ENCODE measurements at places on chromosomes 4 and X.

GRCh38 chr4:48858130-48858529, 27.2 kb downstream of the OCIAD1 start:
- DNase-seq: no peak

- DNase-seq: no peak
Observed at GRCh38 chrX:72201836-72202536, 20.4 kb downstream of the PIN4 start.

GRCh38 chr4:159500861-159501260, 398.0 kb downstream of the RAPGEF2 start:
- no peak for DNase-seq

- DNase-seq: no peak
Observed at GRCh38 chr4:39097290-39097689, 35.3 kb downstream of the KLHL5 start.

DNA sequence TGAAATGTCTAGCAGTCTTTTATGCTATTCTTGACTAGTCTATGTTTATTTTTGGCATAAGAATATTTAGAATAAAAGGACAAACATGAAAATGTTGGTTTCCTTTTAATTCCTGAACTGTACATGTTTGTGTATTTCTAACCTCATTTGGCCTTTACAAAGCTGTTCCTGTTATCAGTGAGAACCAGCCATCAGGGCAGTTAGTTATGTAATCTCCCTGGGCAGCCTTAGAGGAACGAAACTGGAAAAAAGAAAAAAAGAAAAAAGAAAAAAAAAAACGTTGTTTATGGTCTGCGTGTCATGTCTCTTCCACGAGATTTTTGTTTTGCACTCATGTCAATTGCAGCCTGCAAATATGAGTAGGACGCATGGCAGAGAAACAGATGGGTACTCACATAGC, 193.7 kb downstream of the MAGEB5 start:
- DNase-seq: no peak

GRCh38 chrX:79036157-79036880, 91.1 kb downstream of the P2RY10 start:
- DNase-seq: no peak

GRCh38 chrX:140480765-140481164, 24.1 kb downstream of the SOX3 start:
- DNase-seq: no peak

DNA sequence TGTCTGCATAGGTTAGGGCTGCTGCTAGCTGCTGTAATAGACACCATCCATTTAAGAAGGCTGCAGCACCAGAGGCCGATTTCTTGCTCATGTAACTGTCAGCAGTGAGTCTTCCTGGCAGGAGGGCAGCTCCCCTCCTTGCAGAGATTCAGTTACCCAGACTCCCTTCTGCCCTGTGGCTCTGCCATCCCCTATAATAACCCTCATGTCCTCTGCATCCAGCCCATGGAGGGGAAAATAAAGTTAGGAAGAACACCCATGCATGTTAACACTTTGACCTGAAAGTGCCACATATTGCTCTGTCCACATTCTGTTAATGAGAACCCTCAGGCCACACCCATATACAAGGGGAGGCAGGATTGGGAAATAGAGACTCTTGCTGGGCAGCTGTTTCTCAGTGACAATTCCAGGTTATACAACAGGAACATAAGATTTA, 5.4 kb downstream of the STBD1 start:
- no peak for DNase-seq

DNA sequence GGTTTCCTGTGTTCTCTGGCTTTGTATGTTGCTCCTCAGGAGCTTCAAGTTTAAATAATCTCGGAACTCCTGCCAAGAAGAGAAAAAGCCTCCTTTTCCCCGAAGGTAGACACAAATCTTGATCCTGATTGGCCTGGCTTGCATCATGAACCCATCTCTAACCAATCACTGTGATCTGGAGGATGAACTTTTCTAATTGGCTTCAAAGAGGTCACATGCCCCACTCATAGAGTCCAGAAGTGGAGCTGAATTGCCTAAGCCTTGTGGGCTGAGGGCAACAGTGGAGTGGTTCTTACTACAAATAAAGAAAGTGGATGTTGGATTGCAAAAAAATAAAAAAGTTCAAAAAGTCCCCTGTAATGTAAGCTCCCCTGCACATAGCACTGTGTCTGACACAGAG, 245.9 kb downstream of the MID1IP1 start:
- no peak for DNase-seq

Data from cortex of kidney (tissue), 1 donor.